Activated naive CD4-positive, alpha-beta T cell treated with anti-CD3 and anti-CD28 coated beads for 36 hours (primary cell): ENCODE measurements at places on chromosomes 13 and 19. TPM values are rescaled to one million over a fixed set of nuclear protein-coding genes. Genes with fewer than 3 reads are reported as not detected.

DNA sequence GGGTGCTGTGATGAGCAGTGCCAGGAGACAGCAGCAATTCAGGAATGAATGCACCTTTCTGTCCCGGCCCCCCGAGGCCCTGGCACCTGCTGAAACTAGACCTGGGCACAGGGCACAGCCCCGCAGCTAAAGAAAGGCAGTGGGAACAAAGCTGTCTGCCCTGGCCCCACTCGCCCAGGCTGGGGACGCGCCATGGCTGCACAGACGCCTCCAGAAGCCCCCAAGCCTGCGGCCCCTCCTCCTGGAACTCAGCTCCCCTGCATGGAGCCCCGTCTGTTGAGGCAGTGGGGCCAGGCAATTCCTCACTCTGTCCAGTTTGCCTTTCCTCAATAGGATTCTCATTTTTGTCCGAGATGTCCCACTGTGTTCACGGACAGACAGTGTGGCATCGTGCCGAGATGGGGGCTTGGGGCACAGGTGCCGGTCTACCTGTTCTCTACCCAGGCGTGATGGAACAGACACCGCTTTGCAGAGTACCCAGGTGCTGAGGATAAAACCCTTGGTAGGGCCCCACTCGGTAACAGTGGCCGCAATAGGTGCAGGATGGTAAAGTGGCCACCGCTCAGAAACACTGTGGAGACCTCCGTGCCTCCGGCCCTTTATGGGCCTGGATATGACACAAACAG, 146.5 kb upstream of the SOX1 start:
- no peak for DNase-seq

GRCh38 chr13:78102741-78103140, 184.1 kb upstream of the EDNRB start:
- no peak for DNase-seq

DNA sequence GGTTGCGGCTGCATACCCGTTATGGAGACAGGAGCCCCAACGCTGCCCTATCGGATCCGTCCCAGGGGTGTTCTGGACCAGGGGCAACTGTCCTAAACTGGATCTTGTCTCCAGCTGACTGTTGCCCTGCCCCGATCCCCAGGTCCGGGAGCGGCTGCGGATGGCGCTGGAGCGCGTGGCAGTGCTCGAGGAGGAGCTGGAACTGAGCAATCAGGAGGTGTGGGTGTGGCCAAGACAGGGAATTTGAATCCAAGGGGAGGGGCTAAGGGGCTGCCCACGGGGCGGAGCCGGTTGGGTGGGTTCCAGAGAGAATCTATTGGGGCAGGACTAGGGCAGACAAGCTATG, 9.9 kb downstream of the PPFIA3 start:
- DNase-seq, result no peak

- no peak for DNase-seq
Observed at GRCh38 chr13:38868399-38868798, 122.2 kb downstream of the STOML3 start.

- no peak for DNase-seq
Observed at GRCh38 chr19:45154064-45154827, 6.5 kb downstream of the NKPD1 start.

GRCh38 chr13:23289917-23290357, 109.2 kb downstream of the SGCG start:
- no peak for DNase-seq

Gene RFPL4A
- total RNA-seq, result not detected

- no peak for DNase-seq
Observed at GRCh38 chr13:76020421-76020955, 384.4 kb downstream of the LMO7 start.

DNA sequence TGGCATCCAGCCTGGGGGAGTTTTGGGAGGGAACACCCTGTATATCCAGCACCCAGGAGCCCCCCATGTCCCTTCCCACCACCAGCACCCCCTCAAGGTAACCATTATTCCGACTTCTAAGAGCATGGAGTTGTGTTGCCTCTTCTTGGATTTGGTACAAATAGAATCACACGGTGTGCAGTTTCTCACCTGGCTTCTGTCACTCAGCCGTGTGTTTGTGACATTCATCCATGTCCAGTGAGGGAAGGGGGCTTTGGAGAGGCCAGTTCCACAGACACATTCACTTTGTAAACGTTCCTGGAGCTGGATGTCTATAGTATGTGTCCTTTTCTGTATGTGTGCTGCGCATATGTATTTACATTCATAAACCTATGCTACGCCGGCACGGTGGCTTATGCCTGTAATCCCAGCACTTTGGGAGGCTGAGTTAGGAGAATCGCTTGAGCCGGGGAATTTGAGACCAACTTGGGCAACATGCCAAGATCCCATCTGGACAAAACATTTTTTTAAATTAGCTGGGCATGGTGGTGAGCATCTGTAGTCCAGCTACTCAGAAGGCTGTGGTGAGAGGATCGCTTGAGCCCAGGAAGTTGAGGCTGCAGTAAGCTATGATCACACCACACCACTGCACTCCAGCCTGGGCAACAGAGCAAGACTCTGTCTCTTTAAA, 36.6 kb downstream of the MYH14 start:
- no peak for DNase-seq

Gene TPGS1
- 5.1 TPM for total RNA-seq

DNA sequence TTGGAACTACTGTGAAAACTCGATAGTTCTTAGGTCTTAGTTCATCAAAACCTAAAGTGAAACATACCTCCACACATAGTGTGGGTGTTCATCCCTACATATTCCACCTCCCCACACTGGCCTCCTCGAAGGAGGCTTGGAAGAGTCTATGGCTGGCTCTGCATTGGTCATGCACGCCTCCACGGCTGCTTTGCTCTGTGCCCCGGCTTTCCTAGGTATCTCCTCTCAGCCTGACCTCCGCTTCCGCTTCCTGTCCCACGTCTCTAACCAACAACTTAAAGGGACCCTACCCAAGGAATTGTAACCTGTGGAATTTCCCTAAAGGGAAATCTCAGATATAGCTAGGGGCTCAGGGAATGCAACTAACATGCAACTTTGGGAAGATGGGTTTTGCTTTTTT, 79.7 kb upstream of the MBNL2 start:
- DNase-seq, result no peak
